Stimulated activated CD8-positive, alpha-beta memory T cell treated with anti-CD3 and anti-CD28 coated beads, Interleukin-15, amount 100 ng/mL, for 4 hours (primary cell): ENCODE measurements at places on chromosomes 7 and 10.

- DNase-seq = no peak
Measured at GRCh38 chr10:105017116-105017515, 376.0 kb downstream of the SORCS3 start.

GRCh38 chr10:109898007-109898406 lies 25.3 kb downstream of the XPNPEP1 start:
- DNase-seq = no peak

DNA sequence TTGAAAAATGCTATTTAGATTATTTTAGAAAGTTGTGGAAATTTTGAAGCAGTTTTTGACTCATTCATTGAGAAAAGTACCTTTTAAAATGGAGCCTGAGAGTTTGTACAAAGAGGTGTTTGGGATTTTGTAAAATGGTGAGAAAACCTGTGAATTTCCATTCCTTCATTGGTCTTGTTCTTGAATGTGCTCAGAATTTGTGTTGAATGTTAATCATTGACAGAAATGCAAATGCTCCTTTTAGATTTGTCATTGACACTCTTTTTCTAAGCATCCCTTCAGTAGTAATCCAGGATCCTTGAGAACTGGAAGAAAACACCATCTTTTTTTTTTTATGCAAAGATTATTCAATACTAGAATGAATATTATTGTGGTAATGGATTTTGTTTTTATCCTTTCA lies 74.8 kb downstream of the LCOR start:
- no peak for DNase-seq

DNA sequence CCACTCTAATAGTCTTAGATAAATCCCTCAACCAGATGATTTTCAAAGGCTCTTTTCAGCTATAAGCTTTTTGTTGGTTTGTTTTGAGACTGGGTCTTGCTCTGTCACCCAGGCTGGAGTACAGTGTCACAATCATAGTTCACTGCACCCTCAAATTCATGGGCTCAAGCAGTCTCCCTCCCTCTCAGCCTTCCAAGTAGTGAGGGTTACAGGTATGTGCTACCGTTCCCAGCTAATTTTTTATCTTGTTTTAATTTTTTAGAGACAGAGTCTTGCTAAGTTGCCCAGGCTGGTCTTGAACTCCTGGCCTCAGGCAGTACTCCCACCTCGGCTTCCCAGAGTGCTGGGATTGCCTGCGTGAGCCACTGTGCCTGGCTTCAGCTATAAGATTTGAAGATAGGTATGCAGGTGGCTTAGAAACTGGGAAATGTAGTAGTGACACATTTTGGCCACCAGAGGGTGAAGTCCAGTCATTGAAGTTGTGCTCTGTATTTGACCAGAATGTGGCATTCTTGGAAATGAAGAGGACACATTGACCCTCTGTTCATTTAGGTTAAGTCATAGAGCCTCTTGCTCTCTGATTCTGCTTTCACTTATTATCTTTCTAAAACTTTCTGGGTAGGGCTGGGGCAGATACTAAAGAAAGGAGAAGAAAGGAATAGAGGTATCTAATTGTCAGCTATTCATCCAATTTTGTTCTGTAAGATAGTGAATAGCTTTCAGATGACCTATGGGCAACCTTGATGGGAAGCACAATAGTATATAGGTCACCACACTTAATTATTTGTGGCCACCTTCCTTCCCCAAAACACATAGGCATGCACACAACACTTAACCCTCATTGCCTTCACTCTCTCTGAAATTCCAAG lies 36.0 kb downstream of the R3HCC1L start:
- DNase-seq = no peak

GRCh38 chr7:1060315-1061072 lies 16.1 kb downstream of the GPR146 start:
- DNase-seq = no peak

DNA sequence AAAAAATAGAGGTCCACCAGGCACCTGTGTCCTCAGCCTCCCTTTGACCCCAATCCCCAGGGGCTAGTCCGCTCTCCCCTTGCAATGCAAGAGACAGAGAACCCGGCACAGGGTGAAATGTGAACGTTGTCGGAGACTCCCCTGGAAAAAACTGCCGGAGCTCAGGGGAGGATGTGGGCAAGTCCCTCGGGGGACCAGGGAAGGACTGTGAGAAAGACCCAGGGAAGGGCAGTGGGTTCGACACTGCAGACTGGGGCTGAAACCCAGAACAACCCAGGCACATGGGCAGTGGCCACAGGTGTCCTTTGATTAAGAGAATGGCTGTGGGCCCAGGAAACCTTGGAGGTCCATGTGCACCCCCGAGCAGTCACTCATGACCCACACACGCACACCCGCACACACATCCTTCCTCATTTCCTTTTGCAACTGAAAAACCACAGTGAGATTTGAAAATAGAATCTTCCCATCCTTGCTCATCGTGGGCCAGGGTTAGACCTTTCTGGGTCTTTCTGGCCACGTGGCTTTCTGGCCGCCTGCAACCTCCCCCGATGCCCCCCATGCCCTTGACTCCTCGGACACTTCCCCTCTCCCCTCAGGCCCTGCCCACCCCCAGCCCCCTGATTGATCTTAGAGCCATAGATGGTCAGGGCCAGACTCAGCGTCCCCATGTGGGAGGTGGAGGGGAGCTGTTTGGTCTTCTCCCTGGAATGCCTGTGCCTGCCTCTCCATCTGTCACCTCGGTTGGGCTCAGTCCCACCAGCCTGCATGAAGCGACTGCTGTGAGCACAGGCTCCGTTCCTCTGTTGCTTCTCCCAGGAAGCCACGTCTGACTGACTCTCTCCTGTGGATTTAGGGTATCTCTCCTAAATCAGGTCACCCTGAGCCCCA lies 7.9 kb downstream of the LAT2 start:
- no peak for DNase-seq

- DNase-seq = no peak
Measured at GRCh38 chr7:155789001-155789725, 23.1 kb downstream of the SHH start.

DNA sequence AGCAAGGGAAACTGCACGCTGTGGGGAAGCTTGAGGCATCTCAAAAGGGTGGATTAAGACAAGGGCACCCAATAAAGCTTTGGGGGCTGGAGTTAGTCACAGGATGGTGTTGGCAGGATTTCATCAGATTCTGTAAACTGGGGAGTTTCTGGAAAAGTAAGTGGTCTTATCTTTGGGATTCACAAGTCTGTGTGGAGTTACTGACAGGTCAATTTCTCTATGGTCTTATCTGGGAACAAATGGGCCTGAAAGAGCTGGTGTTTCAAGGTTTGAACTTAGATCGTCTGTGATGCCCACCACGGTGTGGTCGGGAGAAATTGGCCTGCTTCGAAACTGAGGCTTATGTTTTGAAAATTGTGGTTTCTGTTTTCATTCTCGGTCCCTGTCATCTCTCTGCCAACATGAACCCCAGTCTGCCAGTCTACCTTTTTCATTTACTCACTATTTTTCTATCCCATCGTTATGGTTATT lies 23.8 kb upstream of the AOAH start:
- no peak for DNase-seq

DNA sequence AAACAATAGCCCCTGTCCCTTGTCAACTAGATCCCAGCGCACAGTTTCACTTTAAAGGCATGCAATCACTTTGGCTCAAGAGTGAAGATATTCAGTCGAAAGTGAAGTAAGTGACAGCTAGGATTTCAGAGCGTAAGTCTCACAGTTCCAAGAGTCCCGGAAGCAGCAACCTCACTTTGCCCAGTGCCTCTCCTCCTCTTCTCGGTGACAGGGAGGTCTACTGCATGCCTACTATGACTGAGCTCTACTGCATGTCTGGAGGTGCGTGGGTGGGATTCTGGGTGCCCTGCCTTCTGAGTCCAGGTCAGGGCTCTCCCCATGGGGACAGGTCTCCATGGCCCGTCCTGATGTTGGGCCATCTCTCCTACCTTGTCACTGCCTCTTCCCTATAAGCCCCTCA lies 17.0 kb downstream of the PRKCQ start:
- DNase-seq = no peak

DNA sequence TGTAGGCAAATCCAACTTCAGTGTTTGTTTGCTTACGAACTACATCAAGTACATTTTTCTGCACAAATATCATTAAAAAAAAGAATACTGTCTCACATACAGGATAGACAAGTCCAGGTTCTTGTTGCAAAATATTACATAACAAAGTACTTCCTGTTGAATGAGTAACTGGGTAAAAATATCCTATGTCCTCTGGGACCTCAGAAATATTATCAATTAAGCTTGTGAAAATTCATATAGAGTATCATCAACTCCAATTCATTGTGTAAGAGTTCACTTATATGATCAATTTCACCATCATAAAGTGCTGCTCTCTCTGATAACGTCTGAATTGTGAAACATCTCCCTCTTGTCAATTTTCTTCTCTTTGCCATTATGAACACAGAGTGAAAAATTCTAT lies 22.6 kb downstream of the HERC4 start:
- no peak for DNase-seq

GRCh38 chr10:123800821-123801220 lies 90.8 kb downstream of the CPXM2 start:
- DNase-seq = no peak

DNA sequence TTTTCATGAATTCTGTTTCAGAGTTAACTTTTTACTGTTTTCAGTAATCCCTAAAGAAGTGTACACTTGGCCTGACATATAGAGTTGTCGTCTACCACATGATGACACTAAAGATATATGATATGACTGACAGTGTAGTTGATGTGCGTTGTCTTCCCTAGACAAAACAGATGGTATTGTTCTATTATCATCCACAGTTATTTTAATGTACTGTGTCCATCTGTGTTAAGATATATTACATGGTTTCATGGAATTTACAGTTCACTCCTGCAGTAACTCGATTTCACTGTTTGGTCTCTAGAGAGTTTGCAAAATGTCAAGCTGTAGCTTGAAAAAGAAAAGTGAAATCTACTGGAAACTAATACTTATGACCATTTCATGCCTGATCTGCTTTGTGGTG lies 18.1 kb downstream of the FOXP2 start:
- DNase-seq = no peak

DNA sequence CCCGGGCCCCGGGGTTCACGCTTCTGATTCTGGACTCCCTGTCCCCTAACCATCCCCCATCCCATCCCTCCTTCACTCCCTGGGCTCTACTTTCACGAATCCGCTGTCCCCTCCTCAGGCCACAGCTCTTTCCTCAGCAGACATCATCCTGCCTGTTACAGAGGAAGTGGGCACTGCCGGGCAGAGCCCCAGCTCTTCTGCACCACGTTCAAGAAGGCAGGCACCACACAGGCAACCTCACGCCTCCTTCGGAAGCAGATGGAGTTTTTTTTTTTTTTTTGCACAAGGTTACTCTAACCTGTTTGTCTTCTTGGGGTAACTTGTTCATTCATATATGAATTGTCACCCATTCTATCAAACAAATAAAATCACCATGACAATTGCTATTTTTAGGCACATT lies 17.9 kb upstream of the ZNF32 start:
- DNase-seq = no peak

GRCh38 chr7:117064688-117065087 lies 111.4 kb downstream of the ST7 start:
- DNase-seq = no peak

- DNase-seq = no peak
Measured at GRCh38 chr7:492714-493065, 27.0 kb downstream of the PDGFA start.

DNA sequence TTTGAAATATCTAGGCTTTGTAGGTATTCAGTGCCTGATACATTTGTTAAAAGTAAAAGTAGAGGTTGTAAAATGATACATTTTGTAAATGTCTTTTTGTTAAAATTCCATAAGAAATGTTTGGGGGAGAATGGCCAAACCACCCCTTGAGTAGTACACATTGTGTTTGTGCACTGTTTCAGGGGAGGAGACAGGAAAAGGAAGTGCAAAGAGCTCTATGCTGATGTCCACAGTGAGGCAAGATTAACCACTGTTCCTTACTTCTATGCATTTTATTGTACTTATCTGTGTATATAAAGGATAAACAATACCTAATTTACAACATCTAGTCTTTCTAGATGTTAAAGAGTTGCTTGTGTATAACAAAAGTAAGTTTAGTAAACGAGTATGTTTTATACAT lies 7.4 kb upstream of the CYCS start:
- DNase-seq = no peak

DNA sequence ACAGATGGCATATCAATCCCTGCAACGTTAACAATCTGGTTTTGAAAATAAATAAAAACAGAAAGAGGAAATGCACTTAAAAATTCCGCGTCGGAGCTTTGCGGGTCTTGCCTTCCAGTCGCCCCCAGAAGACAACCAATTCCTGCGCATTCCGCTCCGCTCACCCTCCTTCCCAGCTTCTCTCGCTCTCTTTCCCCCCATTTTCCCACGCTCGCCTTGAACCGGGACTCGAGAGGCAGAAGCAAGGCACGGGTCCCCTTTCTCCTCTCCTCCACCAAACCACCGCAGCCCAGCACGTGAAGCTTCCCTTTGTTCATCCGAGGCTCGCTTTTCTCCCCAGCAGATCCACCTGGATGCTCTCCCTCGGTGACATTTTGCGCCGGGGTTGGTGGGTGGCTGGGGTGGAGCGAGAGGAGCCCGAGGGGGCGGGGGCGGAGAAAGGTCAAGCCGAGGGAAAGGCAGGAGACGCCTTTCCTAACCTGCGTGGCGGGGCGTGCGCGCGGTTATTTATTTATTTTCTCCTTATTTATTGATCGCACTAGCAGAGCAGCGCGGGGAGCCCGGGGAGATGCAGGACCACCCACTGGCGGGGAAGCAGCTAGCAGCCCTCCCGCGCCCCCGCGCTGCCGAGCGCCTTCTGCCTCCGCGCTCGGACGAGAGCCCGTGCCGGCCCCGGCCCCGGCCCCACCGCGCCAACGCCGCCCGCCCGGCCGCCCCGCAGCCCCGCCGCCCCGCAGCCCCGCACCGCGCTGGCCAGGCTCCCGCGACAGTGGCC lies at the start of gene KCND2:
Gene KCND2 (plus strand): TSS at position 475 of the 775 bp plus-strand sequence.
- DNase-seq = no peak

- no peak for DNase-seq
Measured at GRCh38 chr7:1848911-1849311, 178.8 kb downstream of the ELFN1 start.

- no peak for DNase-seq
Measured at GRCh38 chr10:85187047-85187446, 858.7 kb downstream of the CCSER2 start.

DNA sequence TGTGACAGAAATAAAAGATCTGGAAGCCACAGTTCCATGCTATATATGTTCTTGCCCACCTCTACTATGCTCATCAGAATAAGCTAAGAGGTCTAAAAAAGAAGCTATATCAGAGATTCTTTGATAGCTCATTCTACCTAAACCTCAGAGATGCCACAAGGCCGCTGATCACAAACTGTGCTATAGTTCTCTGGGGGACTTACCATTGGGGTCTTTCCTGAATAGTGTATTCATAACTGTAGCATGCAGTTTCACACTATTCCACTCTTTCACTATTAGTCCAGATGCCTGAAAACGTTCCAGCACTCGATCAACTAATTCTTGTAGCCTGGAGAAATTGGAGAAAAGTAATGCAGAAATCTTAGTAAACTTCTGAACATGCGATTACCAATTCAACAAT lies 44.5 kb upstream of the SPOCK2 start:
- DNase-seq = no peak

DNA sequence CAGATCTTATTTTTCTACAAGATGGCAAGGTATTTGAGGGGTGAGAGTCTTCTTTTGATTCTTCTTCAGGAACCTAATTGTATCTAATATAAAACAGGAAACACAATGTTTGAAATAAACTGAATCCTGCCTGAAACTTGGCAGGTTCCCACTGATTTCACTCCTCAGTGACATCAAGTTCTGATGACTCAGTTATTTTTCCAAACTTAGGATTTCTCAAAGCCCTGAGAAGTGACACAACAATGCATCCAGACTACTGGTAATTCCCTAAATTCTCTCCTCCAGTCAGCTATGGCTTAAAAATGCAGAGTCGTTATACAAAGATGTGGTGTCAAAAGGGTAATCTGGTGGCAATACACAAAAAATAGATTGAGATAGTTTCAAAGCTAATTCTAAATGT lies 80.9 kb downstream of the ABLIM1 start:
- DNase-seq = no peak
